Fibroblast of skin of back (primary cell): ENCODE measurements at places on chromosomes 2 and 18.
A peak's percentile ranks its signal among the peaks of the same experiment; 100 is the strongest.

DNA sequence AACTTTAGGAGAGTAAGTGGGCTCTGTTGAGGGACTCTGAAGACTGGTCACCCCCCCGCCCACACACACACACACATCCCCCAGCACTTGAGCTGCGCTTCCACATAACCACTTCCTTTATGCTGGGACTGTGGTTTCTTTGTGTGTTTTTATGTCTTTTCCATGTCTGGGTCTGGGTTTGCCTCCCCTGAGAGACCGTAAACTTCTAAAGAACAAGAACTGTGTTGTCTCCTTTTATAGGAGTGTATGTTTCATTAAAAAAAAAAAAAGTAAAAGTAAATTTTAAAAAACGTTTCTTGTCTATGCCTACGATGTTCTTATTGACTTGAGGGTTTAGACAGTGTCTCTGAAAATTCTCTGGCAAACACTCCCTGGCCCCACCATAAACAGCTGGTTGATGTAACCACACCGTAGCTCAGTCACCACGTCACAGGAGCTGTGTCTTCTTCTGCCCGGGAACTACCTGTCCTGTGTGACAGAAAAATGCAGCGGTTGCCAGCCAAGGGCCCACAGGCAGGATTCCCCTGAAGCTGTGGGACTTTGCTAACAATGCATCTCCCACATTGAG lies 68.0 kb downstream of the KLHL29 start:
- DNase-seq, result peak; percentile 60

DNA sequence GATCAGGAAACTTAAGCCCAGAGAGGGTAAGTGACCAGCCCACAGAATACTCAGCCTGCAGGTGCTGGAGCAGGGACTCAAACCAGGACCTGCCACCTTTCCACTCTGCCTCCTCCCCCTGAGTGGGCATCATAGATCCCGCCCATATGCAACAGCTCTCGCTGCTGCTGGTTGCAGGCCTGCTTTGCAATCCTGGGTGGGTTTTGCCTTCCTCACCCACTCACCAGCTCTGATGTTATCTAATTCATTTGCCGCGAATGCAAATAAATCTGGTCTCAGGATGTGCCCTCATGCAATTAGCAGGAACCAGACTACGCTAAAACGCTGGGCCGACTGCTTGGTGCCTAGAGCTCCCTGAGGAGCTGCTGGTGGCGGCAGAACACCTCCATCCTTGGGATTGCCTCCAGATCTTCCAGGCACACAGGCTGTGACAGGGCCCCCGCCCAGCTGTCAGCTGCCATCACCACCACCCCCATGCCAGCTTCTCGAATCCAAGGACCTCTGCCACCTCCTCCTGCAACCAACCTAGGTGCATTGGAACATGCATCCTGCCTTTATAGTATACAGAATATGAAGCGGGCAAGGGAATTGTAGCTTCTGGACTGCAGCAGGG lies 28.8 kb downstream of the CNGA3 start:
- DNase-seq, result no peak

DNA sequence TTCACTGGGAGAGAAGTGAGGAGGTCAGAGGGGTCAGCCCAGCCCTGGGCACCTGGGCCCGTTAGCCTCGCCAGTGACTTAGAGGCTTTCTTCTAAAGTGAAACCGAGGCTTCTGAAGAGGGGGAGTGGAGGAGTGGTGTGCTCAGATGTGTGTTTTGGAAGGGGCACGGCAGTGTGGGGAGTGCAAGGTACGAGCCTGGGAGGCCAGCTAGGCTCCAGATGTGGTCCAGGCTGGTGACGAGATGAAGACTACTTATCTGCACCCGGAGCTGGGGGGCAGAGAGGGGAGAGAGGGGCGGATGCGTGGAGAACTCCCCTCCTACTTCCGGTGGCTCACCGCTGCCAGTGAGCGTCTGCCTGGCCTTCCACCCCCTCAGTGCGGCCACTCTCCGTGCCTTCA lies 371.3 kb upstream of the HS6ST1 start:
- no peak for DNase-seq

GRCh38 chr2:11530864-11531465 lies 2.9 kb upstream of the GREB1 start:
- no peak for DNase-seq

DNA sequence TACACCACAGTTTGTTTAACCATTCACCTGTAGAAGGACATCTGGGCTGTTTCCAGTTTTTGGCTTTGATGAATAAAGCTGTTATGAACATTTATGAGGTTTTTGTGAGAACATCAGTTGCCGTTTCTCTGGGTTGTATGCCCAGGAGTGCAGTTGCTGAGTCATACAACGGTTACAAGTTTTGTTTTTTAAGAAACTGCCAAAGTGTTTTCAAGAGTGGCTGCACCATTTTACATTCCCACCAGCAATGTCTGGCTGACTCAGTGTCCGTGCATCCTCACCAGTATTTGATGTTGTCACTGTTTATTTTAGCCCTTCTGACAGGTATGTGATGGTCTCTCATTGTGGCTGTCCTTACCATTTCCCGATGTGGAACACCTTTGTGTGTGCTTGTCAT lies 48.0 kb upstream of the GPR17 start:
- DNase-seq, result peak; percentile 77

- no peak for DNase-seq
These were observed 22.8 kb upstream of the PTMA start for GRCh38 chr2:231685349-231686191.

- peak; percentile 67 for DNase-seq
These were observed 82.4 kb downstream of the AGPS start for GRCh38 chr2:177474998-177475397.

DNA sequence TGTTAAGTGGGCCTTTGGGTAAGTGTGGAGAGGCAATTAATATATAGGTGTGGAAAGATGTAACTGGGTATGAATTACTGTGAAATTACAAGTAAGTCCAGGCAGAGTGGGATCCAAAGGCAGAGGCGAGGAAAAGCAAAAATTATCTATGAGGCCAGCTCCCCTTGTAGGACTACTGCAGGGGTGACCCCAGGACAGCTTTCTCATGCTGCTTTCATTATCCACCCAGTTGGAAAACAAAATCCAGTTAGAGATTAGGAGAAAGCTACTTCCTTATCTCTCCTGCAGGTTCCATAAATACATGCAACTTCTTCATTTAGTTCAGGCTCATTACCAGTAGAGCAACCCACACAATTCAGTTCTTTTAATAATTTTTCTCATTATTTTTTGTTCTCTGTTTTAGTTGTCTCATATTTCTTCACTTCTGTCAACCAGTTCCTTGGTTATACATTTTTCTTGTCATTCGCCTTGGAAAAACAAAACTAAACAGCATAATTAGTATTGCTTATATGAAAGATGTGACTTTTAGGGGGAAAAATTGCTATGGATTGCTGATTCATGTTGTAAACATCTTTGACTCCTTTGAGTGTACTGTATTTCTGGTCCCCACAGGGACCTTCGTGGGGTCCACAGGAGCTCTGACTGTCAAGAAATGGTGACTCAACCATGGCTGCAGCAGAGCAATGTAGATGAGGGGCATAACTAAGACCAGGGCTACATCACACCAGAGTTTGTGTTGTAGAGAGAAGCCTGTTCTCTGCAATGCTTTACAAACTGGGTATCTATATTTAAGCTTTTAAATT lies 110.4 kb upstream of the PARD3B start:
- DNase-seq, result peak; percentile 93

DNA sequence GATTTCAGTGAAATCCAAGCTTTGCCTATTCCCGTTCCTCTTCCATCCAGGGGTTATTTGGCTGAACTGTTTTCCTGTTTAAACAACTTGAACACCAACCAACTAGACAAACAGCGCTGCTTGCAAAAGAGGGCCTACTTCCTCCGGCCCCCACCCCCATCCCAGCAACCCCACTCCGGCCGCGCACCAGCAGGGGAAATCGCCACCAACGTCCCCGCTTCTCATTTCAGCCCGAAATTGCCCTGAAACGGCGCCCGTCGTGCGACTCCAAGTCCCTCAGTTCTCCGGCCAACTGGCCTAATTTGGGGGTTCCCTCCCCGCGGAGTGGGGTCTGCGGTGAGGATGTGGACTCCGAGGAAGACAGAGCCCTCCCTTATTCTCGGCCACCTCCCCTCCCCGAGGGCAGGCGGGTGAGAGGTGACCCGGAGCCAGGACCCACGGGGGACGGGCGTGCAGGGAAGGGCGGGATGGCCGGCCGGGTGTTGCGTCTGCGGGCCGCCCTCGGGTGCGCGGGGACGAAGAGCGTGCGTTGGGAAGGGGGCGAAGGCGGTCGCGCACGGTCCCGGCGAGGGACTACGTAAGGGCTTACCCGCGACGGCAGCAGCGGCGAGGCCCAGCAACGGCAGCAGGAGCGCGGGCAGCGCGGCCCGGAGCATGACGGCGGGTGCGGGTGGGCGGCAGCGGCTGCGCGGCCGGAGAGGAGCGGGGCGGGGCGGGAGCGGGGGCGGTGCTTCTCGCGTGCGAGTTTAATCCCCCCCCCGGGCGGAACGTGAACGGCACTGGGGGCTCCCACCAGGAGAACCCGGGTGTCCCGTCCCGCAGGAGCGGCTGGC lies at the start of gene CD302:
Gene CD302, minus strand, starts transcription at position 666 of the 833 bp plus-strand sequence. Its CDS starts 10 bp downstream, at position 656.
- DNase-seq, result peak; percentile 51

DNA sequence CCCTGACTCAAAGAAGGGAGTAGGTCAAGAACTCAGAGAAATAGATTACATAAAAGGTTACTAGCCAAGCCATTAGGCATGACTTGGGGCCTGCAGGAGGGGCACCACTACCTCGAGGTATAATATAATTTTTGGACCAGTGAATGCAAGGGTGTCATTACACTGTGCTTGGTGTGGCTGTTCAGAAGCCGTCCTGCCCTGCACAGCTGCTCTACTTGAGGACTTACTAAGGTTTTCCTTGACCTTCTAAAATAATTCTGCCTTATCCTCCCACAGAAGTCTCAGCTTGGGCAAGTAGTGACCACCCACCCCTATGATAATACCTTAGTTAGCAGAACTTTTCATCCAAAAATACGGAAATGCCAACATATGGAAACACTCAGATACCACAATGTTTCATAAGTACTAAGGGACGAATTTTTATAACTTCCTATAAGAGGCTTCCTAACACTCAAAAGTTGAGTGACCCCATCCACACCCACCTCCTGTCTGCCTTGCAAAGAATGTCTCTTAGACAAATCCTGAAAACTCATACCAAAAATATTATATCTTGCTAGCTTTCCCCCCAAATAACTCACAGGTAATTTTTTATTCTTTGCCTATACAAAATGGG lies 17.7 kb upstream of the ATG16L1 start:
- DNase-seq, result no peak

GRCh38 chr18:69980982-69981804 lies 33.5 kb upstream of the CD226 start:
- DNase-seq, result no peak

- DNase-seq, result no peak
These were observed 296.3 kb upstream of the SIX2 start for GRCh38 chr2:45305599-45305998.

- no peak for DNase-seq
These were observed 3.6 kb upstream of the RNF144A start for GRCh38 chr2:6913415-6914157.

DNA sequence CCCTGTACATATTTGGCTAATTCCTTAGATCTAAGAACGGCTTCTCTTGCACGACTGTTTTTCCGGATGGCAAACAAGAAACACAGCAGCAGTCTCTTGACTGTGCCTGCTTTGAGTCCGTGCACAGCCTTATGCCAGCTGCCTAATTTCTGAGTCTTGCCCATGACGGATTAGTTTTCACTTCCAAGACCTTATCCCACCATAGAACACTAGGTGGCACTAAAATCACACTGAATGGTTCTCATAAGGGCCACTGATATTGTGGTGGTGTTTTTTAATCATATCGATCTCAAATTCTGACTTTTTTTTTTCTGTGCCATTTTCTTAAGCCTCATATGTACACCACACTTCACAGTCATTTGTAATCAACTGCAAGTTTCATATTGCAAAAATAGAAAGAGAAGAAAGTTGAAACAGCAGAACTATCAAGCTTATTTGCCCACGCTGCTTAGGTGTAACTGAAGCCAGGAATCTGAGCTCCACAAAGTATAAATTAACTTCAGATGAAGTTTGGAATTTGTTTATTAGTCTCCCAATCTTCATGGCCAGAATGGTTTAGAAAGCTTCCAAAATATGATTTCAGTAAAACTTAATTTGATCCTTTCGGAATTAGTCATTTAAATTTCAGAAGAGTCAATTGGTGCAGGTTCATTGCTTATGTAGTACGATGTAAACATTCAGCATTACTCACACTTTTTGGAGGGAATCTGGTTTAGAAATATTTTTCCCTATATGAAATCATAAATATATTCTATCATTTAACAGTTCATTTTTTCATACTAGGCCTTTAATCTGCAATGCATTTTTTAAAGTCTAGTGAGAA lies 45.5 kb upstream of the SCN7A start:
- DNase-seq, result peak; percentile 66

GRCh38 chr18:75360215-75360614 lies 67.3 kb downstream of the SMIM21 start:
- peak; percentile 30 for DNase-seq

DNA sequence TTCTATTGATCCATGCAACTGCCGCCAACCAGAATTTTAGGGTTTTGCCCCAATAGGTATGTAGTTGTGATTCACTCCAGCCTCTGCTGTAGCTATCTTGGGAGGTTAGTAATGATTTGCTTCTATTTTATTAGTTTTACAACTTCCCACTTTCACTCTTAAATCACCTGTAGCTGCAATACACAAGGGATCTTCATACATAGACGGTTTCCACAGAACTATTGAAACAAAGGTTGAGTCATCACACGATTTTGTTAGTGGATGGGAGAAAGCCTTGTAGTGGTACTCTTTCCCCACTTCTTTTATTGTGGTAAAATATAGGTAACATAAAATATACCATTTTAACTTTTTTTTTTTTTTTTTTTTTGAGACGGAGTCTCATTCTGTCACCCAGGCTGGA lies 104.2 kb upstream of the SPRED2 start:
- DNase-seq, result no peak

- no peak for DNase-seq
These were observed 382.2 kb downstream of the NBAS start for GRCh38 chr2:15178946-15179345.

GRCh38 chr2:11050565-11050964 lies 104.7 kb upstream of the SLC66A3 start:
- no peak for DNase-seq

DNA sequence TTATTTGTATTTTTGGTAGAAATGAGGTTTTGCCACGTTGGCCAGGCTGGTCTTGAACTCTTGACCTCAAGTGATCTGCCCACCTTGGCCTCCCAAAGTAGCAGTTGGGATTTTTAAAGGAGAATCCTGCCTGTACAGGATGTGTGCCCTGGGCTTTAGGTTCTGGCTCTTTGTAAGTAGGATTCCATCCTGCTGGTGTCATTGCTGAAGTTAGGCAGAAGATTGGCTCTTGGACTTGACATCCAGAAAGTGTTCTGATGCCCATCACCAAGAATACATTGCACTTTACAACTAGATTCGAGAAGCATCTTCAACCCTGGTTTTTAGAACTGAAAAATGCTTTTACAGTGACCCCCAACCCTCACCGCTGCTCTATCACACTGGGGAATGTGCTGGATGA lies 4.4 kb upstream of the TWIST2 start:
- DNase-seq, result no peak
